Thoracic aorta (tissue), 2 donors: ENCODE measurements at places on chromosomes 4 and X. TPM values are rescaled to one million over a fixed set of nuclear protein-coding genes. Genes with fewer than 3 reads are reported as not detected.

DNA sequence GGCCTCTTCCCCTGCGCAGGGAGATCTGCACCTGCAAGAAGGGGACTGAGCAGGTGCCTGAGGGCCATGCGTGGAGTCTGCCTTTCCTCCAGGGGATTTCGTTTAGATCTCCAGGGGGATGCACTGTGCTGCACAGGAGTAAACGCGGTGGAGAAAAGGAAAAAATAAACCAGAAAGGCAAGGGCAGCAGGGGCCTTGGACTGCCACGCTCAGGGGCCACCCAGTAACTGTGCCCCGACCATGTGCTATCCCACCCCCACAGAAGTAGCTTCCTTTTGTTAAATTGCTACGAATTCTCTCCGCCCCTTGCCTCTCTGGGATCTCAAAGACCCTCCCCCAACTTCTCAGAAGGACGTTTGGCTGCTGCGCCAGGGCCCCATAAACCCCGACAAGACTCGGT lies 17.2 kb upstream of the HMX1 start:
- DNase-seq, result no peak
- H3K36me3 ChIP-seq, result no peaks in the 10 kb centered on the region
- no peak overlapping the region for H3K4me3 ChIP-seq
- no peaks in the 10 kb centered on the region for H3K27me3 ChIP-seq
- H3K4me1 ChIP-seq, result peaks cover 7% of the 10 kb centered on the region

DNA sequence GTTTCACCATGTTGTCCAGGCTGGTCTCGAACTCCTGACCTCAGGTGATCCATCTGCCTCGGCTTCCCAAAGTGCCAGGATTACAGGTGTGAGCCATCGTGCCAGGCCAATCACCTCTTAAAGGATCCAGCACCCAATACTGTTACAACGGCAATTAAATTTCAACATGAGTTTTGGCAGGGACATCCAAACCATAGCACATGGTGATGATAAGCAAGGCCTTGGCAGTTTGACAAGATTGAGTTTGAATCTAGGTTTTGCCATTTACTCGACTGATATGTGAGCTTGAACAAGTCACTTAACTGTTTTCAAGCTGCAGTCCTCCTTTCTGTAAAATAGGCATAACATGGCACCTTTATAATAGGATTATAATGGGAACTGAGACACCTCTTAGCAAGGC lies 84.1 kb downstream of the GPR82 start:
- no peaks in the 10 kb centered on the region for H3K27me3 ChIP-seq
- H3K4me1 ChIP-seq, result no peaks in the 10 kb centered on the region
- no peaks in the 10 kb centered on the region for H3K36me3 ChIP-seq
- no peak overlapping the region for H3K27ac ChIP-seq
- no peak for DNase-seq
- no peak overlapping the region for H3K4me3 ChIP-seq

DNA sequence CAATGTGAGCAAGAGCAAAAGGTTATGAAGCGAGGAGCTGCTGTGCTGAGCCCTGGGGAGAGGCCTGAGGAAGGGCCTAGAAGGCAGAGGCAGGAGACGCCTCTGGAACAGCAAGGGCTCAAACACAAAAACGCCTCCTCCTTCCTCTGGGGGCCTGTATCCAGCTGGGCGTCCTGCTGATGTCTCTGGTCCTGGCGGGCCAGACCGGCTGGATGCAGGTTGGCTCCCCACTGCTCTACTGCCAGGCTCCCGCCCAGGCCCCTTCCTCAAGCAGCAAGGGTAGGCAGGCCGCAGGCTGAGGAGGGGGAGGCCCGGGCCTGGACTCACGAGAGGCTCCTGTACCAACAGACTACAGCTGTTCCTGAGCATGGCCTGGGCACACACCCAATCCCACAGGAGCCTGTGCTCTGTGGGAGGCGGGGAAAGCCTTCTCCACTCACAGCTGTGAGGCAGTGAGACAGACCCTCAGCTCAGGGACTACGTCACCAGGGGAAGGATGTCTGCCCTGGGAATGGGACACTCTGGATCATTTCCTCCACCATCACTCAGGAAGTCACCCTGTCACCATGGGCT lies 2.3 kb downstream of the HAUS7 start:
- no peak overlapping the region for H3K4me3 ChIP-seq
- peaks cover 27% of the 10 kb centered on the region for H3K4me1 ChIP-seq
- DNase-seq, result no peak
- H3K27ac ChIP-seq, result no peak overlapping the region

- no peak for DNase-seq
- H3K4me1 ChIP-seq, result no peaks in the 10 kb centered on the region
- H3K27ac ChIP-seq, result no peak overlapping the region
- no peaks in the 10 kb centered on the region for H3K27me3 ChIP-seq
Measured at GRCh38 chr4:123606946-123607542, 210.4 kb downstream of the SPRY1 start.

GRCh38 chr4:82899374-82900065 lies 1.0 kb upstream of the THAP9 start:
- no peak for DNase-seq
- H3K27me3 ChIP-seq, result no peaks in the 10 kb centered on the region
- H3K36me3 ChIP-seq, result peaks cover under 1% of the 10 kb centered on the region
- H3K4me3 ChIP-seq, result peak overlapping the region; percentile 76
- peaks cover 31% of the 10 kb centered on the region for H3K4me1 ChIP-seq

- H3K4me1 ChIP-seq, result no peaks in the 10 kb centered on the region
- H3K36me3 ChIP-seq, result no peaks in the 10 kb centered on the region
- DNase-seq, result no peak
Measured at GRCh38 chr4:139575072-139575471, 19.1 kb upstream of the SETD7 start.

DNA sequence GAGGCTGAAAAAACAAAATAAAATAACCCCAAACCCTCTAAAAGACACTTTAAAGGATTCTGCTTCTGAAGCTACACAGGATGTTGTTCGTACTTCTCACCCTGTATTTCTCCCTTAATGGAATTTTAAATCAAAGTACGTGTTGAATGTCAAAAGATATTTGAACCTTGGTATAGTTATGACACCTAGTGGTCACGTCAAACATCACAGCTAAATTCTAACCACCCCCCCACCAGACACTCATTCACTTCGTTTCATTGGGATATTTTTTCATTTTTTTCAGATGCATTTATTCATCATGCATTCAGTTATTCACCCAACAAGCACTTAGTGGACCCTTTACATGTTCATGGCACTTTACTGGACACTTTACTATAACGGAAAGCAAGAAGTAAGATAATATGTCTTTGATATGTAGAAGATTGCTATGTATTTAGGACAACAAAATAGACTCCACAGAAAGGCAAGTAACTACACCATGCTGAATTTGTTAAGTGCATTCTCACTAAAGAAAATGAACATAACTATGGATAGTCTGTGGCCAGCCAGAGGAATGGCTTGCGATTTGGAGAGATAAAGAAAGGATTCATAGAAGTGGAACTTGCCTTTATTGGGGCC lies 62.5 kb upstream of the GPR174 start:
- no peaks in the 10 kb centered on the region for H3K27me3 ChIP-seq
- H3K36me3 ChIP-seq, result no peaks in the 10 kb centered on the region
- no peak overlapping the region for H3K4me3 ChIP-seq

DNA sequence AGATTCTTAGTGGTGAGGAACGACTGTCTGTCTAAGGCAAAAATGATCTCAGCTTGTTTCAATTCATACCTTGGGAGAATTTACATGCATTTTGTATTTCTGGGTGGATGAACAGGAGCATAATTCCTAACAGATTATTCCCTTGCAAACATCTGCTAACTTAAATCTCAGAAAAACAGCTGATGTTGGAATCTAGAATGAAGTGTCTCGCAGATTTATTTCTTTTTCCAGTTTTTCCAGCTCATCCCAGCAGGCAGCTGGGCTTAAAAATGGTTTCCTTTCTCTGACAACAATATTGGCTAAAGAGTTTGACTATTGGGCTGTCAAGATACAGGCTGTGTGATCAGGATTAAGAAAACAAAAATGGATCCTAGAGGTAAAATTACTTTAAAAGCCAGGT lies 1.1 kb downstream of the LNX1 start:
- H3K36me3 ChIP-seq, result no peaks in the 10 kb centered on the region
- H3K4me1 ChIP-seq, result no peaks in the 10 kb centered on the region
- no peak overlapping the region for H3K27ac ChIP-seq
- no peak for DNase-seq
- no peaks in the 10 kb centered on the region for H3K27me3 ChIP-seq

- no peaks in the 10 kb centered on the region for H3K27me3 ChIP-seq
- no peak overlapping the region for H3K4me3 ChIP-seq
- H3K4me1 ChIP-seq, result no peaks in the 10 kb centered on the region
- DNase-seq, result no peak
- no peak overlapping the region for H3K27ac ChIP-seq
Measured at GRCh38 chrX:21373001-21373400, 1.2 kb upstream of the CNKSR2 start.

DNA sequence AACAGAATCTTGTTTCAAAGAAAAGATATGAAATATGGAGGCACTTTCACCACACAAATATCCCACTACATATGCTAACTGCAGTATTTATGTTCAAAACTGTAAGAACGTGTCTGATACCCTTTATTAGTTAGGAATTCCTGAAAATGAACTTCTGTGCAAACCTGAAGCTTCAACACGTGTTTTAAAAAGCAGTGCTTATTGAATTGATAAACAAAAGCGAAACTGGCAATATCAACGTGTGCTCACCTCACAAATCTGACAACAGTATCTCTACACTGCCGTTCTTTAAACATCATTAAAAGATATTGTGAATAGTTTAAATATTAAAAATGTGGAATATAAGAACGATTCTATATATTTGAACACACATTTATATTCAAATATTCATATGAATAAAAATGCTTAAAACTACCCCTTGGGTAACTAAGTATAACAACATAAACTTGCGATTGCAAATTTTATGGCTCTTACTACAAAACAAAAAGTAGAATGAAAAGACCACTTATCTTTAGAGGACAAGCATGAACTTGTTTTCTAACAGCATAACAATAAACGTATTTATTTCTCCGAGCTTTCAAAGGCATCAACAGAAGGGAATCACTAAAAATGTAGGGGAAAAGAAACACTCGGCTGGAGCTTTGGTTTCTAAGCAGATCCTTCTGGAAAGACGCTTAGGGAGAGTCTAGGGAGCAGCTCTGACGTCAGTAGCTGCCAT lies at the start of gene LRP2BP:
LRP2BP (minus strand) TSS at position 687 of the 718 bp plus-strand sequence. CDS start 17,738 bp downstream, outside the sequence.
- peak within 1 kb of the TSS; percentile 98 for H3K27ac ChIP-seq
- no peaks in the 10 kb centered on the region for H3K36me3 ChIP-seq
- no peaks in the 10 kb centered on the region for H3K27me3 ChIP-seq
- H3K4me1 ChIP-seq, result peaks cover 26% of the 10 kb centered on the region
- peak within 1 kb of the TSS; percentile 95 for H3K4me3 ChIP-seq

The IL3RA gene
- 13.5 TPM for total RNA-seq

The NPFFR2 gene
- total RNA-seq, result 1.3 TPM

The ENPEP gene
- total RNA-seq, result 0.68 TPM

The TRIM61 gene
- 0.95 TPM for total RNA-seq

The UTP14A gene
- total RNA-seq, result 8.8 TPM

The TRPC5OS gene
- not detected for total RNA-seq

The TRAM1L1 gene
- 0.68 TPM for total RNA-seq

The DUSP21 gene
- not detected for total RNA-seq

The ARR3 gene
- not detected for total RNA-seq
